ENCODE measurements at places on chromosomes 4 and X.

- DNase-seq, result no peak
These were observed 27.6 kb downstream of the HTRA3 start for GRCh38 chr4:8297141-8297601.

- DNase-seq, result no peak
These were observed 1530.9 kb upstream of the PABPC4L start for GRCh38 chr4:135732448-135732847.

GRCh38 chr4:162839814-162840213 is 326.9 kb downstream of the NAF1 start:
- DNase-seq, result no peak

GRCh38 chrX:37613933-37614332 is 42.5 kb downstream of the LANCL3 start:
- DNase-seq, result no peak

All from stimulated activated CD4-positive, alpha-beta T cell treated with anti-CD3 and anti-CD28 coated beads, Interleukin-1b, Interleukin-23, amount 100 ng/mL, for 1 hour (primary cell).